T-cell (primary cell): ENCODE measurements at places on chromosomes 6 and 20.
A peak's percentile ranks its signal among the peaks of the same experiment; 100 is the strongest.

DNA sequence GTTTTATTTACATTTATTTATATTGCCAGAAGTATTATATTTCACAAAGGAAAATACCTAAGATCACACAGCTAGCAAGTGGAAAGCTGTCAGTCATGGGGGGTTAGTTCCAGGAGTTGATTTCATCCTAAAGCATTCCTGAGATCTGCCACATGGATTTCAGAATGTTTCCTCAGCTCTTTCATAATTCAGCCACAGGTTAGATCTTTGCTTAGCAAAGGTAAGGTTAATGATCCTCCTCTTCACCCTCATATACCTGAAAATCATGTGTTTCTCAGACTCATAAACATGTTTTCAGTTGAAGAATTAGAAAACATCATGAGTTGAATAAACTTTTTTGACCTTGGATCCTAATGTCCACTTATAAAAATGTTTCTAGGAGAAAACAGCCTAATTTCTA, 215.4 kb downstream of the ARHGAP18 start:
- H3K4me3 ChIP-seq: no peak overlapping the region
- H3K27me3 ChIP-seq: no peaks in the 10 kb centered on the region
- H3K36me3 ChIP-seq: no peaks in the 10 kb centered on the region
- DNase-seq: no peak

- no peaks in the 10 kb centered on the region for H3K4me1 ChIP-seq
- no peak for DNase-seq
- H3K4me3 ChIP-seq: no peak overlapping the region
- H3K36me3 ChIP-seq: no peaks in the 10 kb centered on the region
Measured at GRCh38 chr6:140463312-140463710, 1088.9 kb upstream of the CITED2 start.

DNA sequence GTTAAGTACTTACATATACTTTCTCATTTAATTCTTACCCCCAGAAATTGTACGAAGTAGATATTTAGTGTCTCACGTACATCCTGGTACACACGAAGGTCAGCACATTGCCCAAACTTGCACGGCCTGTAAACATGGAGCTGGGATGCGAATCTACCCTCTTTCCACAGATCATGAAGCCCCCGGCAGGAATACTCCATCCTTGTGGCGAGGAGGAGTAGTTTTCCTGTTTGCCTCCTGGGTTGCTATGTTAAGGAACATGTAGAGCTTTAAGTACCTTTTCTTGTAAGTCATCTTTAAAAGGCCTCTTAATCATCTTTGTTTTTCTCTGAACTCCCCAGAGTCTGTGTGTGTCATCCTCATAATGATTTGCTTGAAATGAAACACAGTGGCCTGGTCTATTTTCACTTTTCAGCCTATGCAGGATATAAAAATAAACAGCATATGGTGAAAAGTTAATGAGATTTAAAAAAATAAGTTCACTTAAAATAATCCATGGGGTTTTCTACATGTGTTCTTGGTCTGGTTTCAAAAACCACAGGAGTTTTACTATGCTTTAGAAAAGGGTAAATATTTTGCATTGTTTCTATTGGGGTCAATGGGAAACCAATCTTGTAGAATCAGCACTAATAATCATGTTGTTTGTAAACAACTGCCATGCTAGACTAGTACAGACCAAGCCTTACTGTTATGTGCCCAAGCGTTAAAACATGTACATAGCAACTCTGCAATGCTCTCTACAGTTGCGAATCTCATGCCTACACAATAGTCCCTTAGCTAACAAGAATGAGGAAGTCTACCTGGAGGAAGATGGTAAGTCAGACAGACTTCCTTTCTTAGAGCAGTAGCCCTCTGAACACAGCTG, 9.3 kb upstream of the ARID1B start:
- no peaks in the 10 kb centered on the region for H3K4me1 ChIP-seq
- H3K36me3 ChIP-seq: no peaks in the 10 kb centered on the region
- H3K4me3 ChIP-seq: no peak overlapping the region

DNA sequence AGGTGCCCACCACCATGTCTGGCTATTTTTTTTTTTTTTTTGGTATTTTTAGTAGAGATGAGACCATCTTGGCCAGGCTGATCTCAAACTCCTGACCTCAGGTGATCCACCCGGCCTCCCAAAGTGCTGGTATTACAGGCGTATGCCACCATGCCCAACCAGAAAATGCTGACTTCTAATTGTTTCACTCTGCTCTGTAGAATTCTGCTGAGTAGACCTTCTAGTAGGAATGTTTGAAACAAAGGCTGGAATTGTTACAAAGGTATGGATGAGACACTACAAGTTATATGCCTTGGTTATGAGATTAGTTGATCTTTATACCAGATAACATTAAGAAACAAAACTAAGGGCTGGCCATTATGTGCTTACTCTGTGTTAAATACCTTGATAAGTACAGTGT, 44.8 kb downstream of the MEP1A start:
- no peak for DNase-seq
- no peak overlapping the region for H3K27ac ChIP-seq
- no peak overlapping the region for H3K4me3 ChIP-seq
- H3K27me3 ChIP-seq: no peaks in the 10 kb centered on the region

DNA sequence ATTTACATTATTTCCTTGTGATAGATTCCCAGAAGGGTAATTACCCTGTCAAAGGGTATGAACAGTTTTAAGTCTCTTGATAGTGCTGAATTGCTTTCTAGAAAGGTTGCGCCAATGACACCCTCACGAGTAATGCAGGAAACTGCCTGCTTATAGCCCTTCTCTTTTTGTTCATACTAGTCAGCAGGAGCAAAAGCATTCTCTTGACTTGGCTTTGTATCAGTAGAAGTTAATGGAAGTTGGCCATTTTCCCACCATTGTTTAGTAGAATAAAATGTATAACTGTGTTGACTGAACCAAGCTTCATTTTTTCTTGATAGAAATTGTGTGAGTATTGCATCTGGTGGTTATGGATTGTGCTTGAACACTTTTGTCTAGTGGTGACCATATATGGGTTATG, 100.1 kb downstream of the FARS2 start:
- H3K4me1 ChIP-seq: no peaks in the 10 kb centered on the region
- no peak overlapping the region for H3K4me3 ChIP-seq
- DNase-seq: no peak
- H3K36me3 ChIP-seq: no peaks in the 10 kb centered on the region
- H3K27ac ChIP-seq: no peak overlapping the region

DNA sequence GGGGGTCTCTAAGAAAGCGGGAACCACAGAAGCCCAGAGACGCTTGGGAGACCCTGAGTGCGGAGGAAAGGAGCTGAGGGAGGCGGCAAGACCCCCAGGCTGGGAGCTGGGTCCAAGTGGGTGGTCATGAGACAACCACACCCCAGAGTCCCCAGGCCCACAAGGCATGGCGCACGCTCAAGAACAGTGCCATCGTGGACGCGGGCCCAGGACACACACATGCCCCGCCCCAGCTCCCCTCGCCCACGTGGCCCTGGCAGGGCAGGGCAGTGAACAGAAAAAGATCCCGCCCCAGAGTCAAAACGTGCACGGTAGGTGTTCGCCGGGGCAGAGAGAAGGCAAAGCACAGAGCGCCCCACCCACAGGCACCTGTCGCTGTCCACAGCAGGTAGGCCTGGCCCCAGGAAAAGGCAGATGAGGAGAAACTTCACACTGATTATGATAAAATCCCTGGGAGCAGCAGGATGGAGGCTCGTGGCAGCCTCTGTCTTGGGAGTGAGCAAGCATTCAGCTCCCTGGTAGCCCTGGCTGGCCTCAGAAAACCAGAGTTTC, 50.0 kb downstream of the BPIFB1 start:
- DNase-seq: no peak
- H3K4me1 ChIP-seq: no peaks in the 10 kb centered on the region
- H3K27me3 ChIP-seq: peaks cover 2% of the 10 kb centered on the region
- no peaks in the 10 kb centered on the region for H3K36me3 ChIP-seq
- no peak overlapping the region for H3K27ac ChIP-seq

DNA sequence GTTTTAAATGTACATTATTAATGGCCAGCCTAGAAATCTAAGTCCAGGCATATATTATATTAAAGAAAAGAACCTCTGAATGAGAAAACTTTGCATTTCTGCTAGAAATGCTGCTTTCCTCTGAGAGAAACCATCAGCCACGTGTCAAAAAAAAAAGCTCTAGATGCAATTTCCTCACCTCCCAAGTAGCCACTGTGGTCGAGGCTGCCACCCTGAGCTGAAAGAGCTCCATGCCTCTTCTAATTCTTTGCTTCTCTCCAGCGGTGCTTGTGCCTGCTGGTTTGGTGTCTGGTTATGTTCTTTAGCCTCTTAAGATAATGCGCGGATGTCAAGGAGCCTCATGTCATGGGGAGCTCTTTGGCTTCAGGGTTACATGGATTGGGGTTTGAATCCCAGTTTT, 316.0 kb downstream of the TFAP2C start:
- H3K36me3 ChIP-seq: no peaks in the 10 kb centered on the region
- H3K4me3 ChIP-seq: no peak overlapping the region
- no peak for DNase-seq
- no peak overlapping the region for H3K27ac ChIP-seq
- H3K4me1 ChIP-seq: no peaks in the 10 kb centered on the region
- no peaks in the 10 kb centered on the region for H3K27me3 ChIP-seq

- H3K36me3 ChIP-seq: no peaks in the 10 kb centered on the region
- no peak for DNase-seq
- no peak overlapping the region for H3K4me3 ChIP-seq
Measured at GRCh38 chr6:15176816-15177370, 69.0 kb upstream of the JARID2 start.

GRCh38 chr6:43963203-43963602, 164.0 kb downstream of the MRPL14 start:
- DNase-seq: no peak
- no peak overlapping the region for H3K4me3 ChIP-seq
- H3K27ac ChIP-seq: no peak overlapping the region
- no peaks in the 10 kb centered on the region for H3K36me3 ChIP-seq
- H3K4me1 ChIP-seq: no peaks in the 10 kb centered on the region

- H3K27me3 ChIP-seq: peaks cover 3% of the 10 kb centered on the region
- no peaks in the 10 kb centered on the region for H3K36me3 ChIP-seq
- no peak for DNase-seq
- no peak overlapping the region for H3K27ac ChIP-seq
Measured at GRCh38 chr6:166667796-166668610, 41.0 kb upstream of the RPS6KA2 start.

- no peak overlapping the region for H3K27ac ChIP-seq
- no peak for DNase-seq
- peaks cover 3% of the 10 kb centered on the region for H3K27me3 ChIP-seq
- H3K4me1 ChIP-seq: no peaks in the 10 kb centered on the region
- no peaks in the 10 kb centered on the region for H3K36me3 ChIP-seq
Measured at GRCh38 chr20:59443550-59443949, 143.1 kb downstream of the EDN3 start.

GRCh38 chr6:137840252-137840651, 26.8 kb upstream of the TNFAIP3 start:
- DNase-seq: no peak
- no peak overlapping the region for H3K27ac ChIP-seq
- no peaks in the 10 kb centered on the region for H3K4me1 ChIP-seq
- no peaks in the 10 kb centered on the region for H3K36me3 ChIP-seq
- no peaks in the 10 kb centered on the region for H3K27me3 ChIP-seq

DNA sequence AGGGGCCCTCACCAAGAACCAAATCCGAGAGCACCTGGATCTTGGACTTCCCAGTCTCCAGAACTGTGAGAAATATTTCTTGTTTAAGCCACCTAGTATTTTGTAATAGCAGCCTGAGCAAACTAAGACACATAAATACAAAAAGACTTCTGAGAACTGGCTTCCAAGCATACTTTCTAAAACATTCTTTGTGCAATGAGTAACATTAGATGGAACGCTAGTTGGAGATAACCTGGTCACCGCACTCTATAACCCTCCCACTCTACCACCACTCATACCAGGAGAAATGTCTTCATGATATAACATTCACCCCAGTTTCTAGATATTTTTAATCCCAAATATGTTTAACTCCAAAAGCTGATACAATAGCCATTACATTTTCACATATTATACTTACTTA, 169.5 kb upstream of the THEMIS start:
- no peaks in the 10 kb centered on the region for H3K36me3 ChIP-seq
- H3K4me1 ChIP-seq: no peaks in the 10 kb centered on the region
- no peak overlapping the region for H3K27ac ChIP-seq
- no peaks in the 10 kb centered on the region for H3K27me3 ChIP-seq
- no peak overlapping the region for H3K4me3 ChIP-seq
- DNase-seq: no peak

DNA sequence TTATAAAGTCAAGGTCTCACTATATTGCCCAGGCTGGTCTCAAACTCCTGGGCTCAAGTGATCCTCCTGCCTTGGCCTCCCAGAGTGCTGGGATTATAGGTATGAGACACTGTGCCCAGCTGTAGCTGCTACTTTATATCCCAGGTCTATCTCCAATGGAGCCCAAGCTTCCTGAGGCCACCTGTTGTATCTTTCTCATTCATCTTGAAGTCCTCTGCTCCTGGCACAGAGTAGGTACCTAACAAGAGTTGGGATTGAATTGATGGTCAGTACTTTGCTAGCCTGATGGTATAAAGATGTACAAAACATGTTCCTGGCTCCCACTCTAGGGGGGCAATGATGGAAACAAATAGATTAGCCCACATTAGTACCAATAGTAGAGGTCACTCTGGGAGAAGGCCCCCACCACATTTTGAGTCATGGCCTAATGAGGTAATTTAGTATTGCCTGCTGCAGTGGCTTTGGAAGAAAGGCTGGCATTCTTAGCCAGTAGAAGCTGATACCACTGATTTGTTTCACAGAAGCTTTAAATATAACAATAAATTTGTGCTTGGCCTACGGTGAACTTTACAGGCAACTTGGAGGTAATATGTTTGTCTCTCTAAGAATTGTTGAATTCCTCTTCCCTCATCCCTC, 5.4 kb downstream of the PTPN1 start:
- H3K27ac ChIP-seq: peak overlapping the region; percentile 66
- no peaks in the 10 kb centered on the region for H3K36me3 ChIP-seq
- no peaks in the 10 kb centered on the region for H3K27me3 ChIP-seq
- DNase-seq: no peak
- H3K4me3 ChIP-seq: no peak overlapping the region

DNA sequence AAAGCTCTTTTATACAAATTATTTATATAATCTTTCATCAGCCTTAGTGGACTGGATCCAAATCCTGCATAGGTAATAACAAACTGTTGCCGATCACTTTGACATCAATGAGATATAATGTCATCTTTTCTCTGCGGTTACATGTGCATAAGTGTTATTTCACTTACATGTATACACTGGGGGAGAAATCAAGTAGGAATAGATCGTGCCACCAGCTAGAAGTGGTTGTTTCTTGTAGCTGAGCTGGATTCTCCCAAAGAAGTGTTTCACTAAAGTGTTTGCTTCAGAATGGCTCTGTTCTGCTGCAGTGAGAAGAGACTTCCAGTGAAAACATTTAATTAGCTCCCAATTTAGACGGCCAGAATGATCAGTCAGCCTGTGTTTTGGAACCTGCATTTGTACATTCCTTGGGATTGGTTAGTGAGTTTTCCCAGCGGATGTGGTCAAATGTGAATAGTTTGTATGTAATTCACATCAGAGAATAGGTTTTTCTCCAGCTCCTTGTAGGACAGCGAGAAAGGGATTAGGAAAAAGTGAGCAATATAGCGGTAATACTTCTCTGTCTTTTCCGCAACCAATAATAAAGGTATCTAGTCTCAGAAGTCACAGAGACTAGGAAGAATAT, 163.1 kb upstream of the CCN2 start:
- no peak overlapping the region for H3K27ac ChIP-seq
- DNase-seq: no peak
- H3K27me3 ChIP-seq: no peaks in the 10 kb centered on the region
- no peak overlapping the region for H3K4me3 ChIP-seq
- H3K36me3 ChIP-seq: no peaks in the 10 kb centered on the region

- no peaks in the 10 kb centered on the region for H3K36me3 ChIP-seq
- no peaks in the 10 kb centered on the region for H3K4me1 ChIP-seq
- no peak overlapping the region for H3K27ac ChIP-seq
Measured at GRCh38 chr6:31239854-31240253, 32.0 kb downstream of the HLA-C start.
